ENCODE measurements at places on chromosomes 3 and 15.

GRCh38 chr3:118754406-118755252 is 280.0 kb downstream of the IGSF11 start:
- no peak for DNase-seq

GRCh38 chr3:179608931-179609720 is 4.5 kb downstream of the NDUFB5 start:
- DNase-seq: no peak

- peak; percentile 57 for DNase-seq
These were observed 358.4 kb upstream of the NR2F2 start for GRCh38 chr15:95972041-95972553.

GRCh38 chr15:63759752-63760151 is 74.0 kb downstream of the HERC1 start:
- no peak for DNase-seq

DNA sequence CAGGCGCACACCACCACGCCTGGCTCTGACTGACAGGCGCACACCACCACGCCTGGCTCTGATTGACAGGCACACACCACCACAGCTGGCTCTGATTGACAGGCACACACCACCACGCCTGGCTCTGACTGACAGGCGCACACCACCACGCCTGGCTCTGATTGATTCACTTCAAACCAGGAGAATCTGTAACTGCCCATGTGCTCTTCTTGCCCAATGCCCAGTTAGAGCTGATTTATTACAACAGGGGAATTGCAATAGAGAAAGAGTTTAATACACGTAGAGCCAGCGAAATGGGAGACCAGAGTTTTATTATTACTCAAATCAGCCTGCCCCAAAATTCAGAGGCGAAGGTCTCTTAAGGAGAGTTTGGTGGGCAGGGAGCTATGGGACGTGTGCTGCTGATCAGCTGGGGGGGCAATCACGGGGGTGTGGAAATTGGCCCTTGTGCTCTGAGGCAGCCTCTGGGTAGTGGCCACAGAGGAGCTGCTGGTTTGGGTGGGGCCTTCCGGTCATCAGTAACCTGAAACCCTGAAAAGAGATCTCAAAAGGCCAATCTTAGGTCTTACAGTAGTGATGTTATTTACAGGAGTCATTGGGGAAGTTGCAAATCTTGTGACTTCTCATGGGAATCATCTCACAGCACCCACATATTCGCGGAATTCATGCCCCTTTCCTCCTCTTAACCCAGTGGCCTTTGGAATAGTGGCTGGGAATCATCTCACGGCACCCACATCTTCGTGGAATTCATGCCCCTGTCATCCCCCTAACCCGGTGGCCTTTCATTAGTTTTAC is 63.8 kb upstream of the TFRC start:
- no peak for DNase-seq

GRCh38 chr3:163768048-163768447 is 1310.2 kb downstream of the SI start:
- no peak for DNase-seq

DNA sequence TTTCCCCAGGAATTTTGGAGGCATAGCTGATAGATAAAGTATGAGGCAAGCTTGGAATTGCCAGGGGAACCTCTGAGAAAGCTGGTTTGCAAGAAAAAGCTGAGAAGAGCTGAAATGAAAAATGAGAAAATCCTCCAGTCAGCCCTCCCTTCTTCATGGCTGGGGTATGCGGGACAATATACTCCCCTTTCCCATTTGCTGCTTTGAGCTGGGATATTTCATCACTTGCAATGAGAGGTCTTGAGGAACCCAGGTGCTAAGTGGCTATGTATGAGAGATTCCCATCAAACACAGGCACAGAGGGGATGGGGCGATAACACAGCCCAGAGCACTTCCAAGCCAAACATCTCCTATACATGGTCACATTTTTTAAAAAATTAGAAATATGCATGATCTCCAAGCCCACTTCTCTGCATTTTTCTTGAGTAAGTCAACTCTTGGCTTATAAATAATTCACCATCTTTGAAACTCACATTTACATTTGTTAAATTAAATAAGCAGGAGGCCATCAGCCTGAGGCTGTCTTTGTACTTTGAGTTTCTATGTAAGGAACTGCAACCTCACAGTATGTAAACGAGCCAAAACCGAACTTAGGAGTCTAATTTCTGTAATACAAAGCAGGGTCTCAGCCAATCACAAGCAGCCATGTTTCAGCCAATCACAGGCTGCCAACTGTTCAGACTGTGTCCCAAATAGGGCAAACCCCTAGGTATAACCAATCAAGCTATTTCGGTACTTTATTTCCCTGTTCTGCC is 983.6 kb upstream of the NR2F2 start:
- no peak for DNase-seq

DNA sequence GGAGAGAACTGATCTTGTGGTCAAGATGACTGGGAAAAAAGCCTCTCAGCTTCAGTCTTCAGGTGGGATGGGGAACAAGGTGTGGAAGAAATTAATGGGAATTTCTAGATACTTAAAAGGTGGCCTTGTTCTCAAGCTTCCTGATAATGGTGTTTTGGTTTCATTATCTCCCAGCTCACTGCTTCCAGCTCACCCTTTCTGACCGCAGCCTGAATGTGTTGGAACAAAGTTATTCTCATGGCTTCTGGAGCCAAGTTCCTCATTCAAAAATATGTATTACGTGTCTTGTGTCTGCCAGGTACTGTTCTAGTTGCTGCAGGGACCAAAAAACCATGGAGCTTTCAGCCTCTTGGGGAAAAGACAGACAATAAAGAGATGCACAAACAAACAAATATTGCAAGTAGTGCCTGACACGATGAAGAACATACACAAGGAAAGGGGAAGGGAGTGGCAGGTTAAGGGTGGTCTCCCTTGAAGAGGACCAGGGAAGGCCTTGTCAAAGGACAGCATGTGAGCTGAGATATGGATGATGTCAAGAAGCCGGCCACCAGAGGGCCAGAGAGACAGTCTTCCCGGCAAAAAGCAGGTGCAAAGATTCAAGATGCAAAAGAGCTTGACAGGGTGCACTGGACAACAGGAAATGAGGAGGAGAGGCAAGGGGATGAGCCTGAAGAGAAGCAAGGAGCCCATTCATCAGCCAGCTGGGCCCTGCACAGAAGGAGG is 35.5 kb downstream of the ARRDC4 start:
- DNase-seq: peak; percentile 41

- DNase-seq: no peak
These were observed at the start of gene ANKRD34C for GRCh38 chr15:79282371-79283251. Gene ANKRD34C (plus strand): TSS chr15:79282722. CDS start chr15:79293285, 10,563 bp downstream.

- DNase-seq: no peak
These were observed 34.2 kb upstream of the RAP2B start for GRCh38 chr3:153127788-153128187.

DNA sequence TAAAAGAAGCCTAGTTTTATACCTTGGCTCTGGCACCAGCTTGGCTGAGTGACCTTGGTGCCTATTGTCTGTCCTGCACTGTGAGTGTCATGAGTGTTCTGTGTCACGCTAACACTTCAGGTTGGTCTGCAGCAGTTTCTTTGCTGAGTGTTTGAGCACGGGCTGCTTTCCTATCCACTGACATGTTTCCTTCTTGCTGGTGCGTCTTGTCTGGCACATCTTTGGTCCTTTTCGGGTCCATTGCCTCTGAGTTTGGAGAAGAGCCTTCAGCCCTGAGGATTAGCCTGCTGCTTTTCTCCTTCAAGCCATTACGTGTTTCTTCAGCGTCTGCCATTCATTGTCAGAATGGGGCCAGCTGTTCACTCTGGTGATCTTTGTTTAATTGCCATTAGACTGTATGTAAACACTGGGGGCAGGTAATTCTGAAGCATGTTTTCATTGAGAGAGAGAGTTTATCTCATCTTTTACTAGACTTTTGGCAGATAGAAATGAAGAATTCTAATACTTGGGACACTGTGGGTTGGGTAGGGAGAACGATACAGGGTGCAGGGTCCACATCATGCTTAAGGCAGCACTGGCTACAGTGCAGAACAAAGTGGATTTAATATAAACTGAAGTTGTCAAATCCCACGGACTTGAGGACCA is 55.5 kb downstream of the LRRC28 start:
- no peak for DNase-seq

GRCh38 chr15:60568301-60568742 is 89.4 kb upstream of the ICE2 start:
- no peak for DNase-seq

GRCh38 chr3:161640181-161640580 is 143.6 kb downstream of the OTOL1 start:
- no peak for DNase-seq

DNA sequence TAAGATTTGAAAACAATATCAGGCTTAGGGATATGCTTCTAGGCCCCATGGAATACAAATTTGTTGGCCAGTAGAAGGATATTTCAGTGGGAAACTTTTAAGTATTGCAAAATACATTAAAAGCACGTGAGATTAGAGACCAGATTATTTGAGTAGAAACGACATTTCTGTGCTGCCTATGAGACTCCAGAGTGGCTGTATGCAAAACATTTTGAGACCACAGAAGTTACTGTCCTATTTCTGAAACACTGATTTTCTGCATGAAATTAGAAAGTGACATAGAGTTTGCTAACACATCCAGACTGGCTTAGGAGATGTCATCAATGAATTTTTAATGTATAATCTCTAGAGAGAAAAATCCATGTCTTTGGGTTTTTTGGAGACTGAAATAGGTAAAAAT is 99.8 kb downstream of the KCNH8 start:
- DNase-seq: no peak

DNA sequence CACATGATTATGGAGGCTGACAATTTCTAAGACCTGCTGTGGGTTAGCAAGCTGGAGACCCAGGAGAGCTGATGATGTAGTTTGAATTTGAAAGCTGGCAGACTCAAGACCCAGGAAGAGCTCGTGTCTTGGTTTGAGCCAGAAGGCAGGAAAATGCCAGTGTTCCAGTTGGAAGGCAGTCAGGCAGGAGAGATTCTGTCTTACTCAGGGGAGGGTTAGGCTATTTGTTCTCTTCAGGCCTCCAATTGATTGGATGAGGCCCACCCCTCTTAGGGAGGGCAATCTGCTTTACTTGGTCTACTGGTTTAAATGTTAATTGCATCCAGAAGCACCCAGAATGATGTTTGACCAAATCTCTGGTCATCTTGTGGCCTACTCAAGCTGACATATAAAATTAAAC is 40.4 kb upstream of the IGF2BP2 start:
- no peak for DNase-seq

- DNase-seq: peak; percentile 67
These were observed 68.5 kb downstream of the TMCO5A start for GRCh38 chr15:38002883-38003477.

DNA sequence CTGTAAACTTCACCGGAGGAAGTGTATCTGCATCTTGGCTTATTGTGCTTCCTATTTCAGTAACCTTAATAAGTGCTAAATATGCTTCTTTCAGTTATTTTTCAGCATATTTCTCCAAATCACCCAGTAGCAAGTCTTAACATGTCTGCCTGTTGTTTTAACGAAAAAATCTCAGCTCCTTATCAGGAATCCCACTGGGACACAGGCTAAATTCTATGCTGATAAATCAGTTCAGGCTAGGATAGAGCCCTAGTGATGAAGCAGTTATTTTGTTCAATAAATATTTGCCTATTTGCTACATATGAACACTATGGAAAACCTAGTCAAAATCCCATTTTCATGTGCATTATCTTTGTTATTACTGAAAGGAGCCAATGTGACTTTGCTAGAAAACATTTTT is 8.2 kb upstream of the MITF start:
- DNase-seq: no peak

- peak; percentile 93 for DNase-seq
These were observed 2.2 kb downstream of the MAPK6 start for GRCh38 chr15:52021128-52021671.

GRCh38 chr3:142725357-142725739 is 1.5 kb downstream of the TRPC1 start:
- DNase-seq: no peak

DNA sequence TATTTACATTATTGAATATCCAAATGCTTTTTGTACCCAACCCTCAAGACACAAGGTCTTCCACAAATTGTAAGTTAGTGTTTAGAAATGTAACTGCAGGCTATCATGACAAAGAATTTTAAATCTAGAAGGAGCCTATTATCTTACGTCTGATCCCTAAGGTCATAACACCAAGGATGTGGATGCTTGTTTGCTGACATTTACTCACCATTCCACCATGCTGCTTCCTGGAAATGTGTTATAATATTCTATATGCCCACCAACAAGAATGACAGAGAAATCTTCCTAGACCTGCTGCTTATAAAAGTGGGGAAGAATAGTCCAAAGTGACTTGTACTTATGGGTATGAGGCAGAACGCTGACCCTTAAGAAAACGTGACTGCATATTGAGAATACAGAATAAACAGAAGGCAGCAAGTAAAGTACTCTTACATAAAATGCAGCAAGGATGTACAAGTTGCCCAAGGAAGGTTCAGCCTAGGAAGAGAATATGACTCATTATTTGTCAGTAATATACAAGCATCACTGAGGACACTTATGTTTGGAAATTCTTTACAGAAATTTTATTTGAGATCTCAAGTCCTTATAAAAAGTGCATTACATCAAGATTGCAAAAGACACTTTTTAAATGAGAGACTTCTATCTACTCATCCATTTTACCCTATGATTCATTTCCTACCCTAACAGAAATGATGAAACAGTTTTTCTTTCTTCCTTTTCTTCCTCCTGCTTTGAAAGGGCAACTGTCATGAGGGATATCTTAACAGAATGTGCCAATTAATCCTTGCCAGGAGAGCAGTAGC is 59.6 kb downstream of the ESYT3 start:
- peak; percentile 79 for DNase-seq

DNA sequence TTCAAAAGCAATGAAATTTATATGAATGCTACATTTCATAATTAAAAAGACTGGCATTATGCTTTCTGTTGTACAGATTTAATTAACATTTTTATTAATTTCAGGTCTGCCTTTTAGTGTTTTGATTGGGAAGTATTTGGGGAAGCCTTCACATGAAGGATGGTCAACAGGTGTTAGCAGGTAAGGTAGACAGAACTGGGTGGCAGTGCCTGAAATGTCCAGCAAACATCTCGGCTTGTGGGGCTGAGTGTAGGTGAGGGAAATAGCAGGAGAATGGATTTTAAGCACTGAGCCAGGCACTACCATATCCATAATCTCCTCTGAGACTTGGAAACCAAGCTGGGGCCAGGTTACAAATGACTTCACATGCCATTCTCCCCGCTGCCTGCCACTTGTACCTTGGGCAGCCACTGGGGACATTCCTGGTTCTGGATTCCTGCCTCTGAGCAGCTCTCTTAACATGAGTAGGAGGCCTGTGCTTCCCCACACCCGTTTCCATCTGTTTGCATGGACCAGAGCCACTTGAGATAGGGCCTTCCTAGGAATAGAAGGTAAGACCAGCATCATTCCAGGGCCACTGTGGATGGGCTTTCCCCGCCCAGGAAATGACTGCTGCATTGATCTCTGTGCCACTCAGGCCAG is 125.9 kb upstream of the HES1 start:
- no peak for DNase-seq

DNA sequence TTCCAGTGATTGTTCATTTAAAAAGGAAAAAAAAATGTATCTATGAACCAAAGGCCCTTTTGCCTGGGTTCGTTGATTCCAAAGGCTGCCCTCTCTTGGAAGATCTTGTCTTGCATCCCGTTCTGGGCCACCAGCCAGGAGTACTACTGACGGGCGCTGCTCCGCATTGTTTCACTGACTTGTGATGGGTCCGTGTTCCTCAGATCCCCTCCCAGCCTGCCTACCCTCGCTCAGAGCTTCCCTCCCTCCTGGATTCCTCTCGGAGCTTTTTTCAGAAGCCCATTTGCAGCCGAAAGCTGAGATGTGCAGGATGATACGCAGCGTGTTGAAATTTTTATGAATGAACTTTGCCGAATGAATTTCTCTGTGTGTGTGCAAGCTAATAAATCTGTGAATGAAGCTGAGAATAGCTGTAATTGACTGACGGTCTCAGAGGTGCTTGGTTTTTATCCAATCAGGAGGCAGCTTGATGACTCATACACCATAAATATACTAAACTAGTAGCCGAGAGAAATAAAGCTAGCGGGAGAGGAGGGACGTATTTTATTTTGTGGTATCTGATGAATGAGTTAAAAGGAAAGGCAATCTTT is at the start of gene SHC4:
Gene SHC4, minus strand, starts transcription at position 396 of the 590 bp plus-strand sequence. CDS start 904 bp downstream, outside the sequence.
- DNase-seq: peak; percentile 61

Measured in NB4 (cell line).